Metanephros (tissue), 2 donors: ENCODE measurements at places on chromosomes 16 and 17. TPM values are rescaled to one million over a fixed set of nuclear protein-coding genes. Genes with fewer than 3 reads are reported as not detected.

The SOST gene
- total RNA-seq: 12.2 TPM

The GDPD3 gene
- total RNA-seq: 4.7 TPM

The IGF2BP1 gene
- total RNA-seq: 4.3 TPM

The OR3A3 gene
- total RNA-seq: not detected

The STX1B gene
- 2.6 TPM for total RNA-seq

The ZG16 gene
- not detected for total RNA-seq

The NT5C3B gene
- total RNA-seq: 70.8 TPM

The CRHR1 gene
- 0.23 TPM for total RNA-seq

The CCDC144A gene
- 0.29 TPM for total RNA-seq

The FAM83G gene
- total RNA-seq: 10.3 TPM
